ENCODE measurements at places on chromosomes 6 and 20. TPM values are rescaled to one million over a fixed set of nuclear protein-coding genes. Genes with fewer than 3 reads are reported as not detected.
A peak's percentile ranks its signal among the peaks of the same experiment; 100 is the strongest.

ARMH2 gene
- total RNA-seq = not detected

TIAM2 gene
- 3.6 TPM for total RNA-seq

RNF182 gene
- 22.8 TPM for total RNA-seq

PTCHD4 gene
- not detected for total RNA-seq

FAM83D gene
- 51.9 TPM for total RNA-seq

CGA gene
- total RNA-seq = not detected

SLC22A16 gene
- not detected for total RNA-seq

GRCh38 chr20:4073852-4074741, 58.7 kb upstream of the RNF24 start:
- H3K4me3 ChIP-seq = peak overlapping the region; percentile 11
- no peaks in the 10 kb centered on the region for H3K27me3 ChIP-seq
- H3K27ac ChIP-seq = peak overlapping the region; percentile 76
- no peak for DNase-seq

DNA sequence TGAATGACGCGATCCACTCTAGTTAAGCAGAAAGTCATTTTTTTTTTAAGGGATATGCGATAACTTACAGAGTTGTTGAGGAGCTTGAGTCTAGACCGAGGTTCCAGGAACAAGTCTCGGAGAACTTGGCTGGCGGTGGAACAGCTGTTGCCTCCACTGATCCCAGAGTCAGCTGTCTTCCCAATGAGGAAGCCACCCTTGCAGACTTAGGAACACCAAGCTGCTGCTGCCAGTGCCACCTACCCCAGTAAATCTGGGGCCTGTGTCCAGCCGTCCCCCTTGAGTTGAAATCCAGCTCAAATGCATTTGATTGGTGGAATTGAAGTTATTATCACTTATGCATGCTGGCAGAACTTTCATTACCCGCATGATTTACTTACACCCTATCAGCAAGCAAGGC, 6.7 kb downstream of the PFDN4 start:
- peaks cover 3% of the 10 kb centered on the region for H3K4me1 ChIP-seq
- no peak for DNase-seq
- no peaks in the 10 kb centered on the region for H3K27me3 ChIP-seq
- H3K36me3 ChIP-seq = peaks cover 53% of the 10 kb centered on the region
- no peak overlapping the region for H3K27ac ChIP-seq

GRCh38 chr6:130928158-130928912, 101.1 kb downstream of the SMLR1 start:
- H3K36me3 ChIP-seq = no peaks in the 10 kb centered on the region
- H3K27ac ChIP-seq = no peak overlapping the region
- no peak overlapping the region for H3K4me3 ChIP-seq
- no peaks in the 10 kb centered on the region for H3K27me3 ChIP-seq
- H3K4me1 ChIP-seq = no peaks in the 10 kb centered on the region

DNA sequence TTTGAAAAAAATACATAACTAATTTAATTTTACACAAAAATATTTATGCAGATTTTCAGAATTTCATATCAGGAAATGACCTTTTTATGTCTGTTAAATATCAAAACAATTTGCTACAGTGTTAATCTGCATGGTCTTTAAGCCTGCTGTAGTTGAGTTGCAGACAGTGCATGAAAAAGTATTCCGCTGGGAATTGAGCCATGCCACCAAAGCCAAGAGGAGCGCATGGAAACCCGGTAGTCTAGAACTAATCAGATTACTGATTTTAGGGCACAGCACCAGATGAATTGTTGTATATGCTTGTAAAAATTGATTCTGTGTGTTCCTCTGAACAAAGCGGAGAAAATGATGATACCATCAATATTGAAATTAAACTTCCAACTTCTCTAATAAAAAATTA, 34.3 kb upstream of the LAMP5 start:
- no peak overlapping the region for H3K27ac ChIP-seq
- H3K4me3 ChIP-seq = no peak overlapping the region
- DNase-seq = no peak
- no peaks in the 10 kb centered on the region for H3K4me1 ChIP-seq
- no peaks in the 10 kb centered on the region for H3K27me3 ChIP-seq

GRCh38 chr20:56004007-56004406, 1.3 kb downstream of the CBLN4 start:
- no peak overlapping the region for H3K4me3 ChIP-seq
- no peaks in the 10 kb centered on the region for H3K27me3 ChIP-seq
- no peaks in the 10 kb centered on the region for H3K36me3 ChIP-seq
- DNase-seq = no peak
- no peak overlapping the region for H3K27ac ChIP-seq

DNA sequence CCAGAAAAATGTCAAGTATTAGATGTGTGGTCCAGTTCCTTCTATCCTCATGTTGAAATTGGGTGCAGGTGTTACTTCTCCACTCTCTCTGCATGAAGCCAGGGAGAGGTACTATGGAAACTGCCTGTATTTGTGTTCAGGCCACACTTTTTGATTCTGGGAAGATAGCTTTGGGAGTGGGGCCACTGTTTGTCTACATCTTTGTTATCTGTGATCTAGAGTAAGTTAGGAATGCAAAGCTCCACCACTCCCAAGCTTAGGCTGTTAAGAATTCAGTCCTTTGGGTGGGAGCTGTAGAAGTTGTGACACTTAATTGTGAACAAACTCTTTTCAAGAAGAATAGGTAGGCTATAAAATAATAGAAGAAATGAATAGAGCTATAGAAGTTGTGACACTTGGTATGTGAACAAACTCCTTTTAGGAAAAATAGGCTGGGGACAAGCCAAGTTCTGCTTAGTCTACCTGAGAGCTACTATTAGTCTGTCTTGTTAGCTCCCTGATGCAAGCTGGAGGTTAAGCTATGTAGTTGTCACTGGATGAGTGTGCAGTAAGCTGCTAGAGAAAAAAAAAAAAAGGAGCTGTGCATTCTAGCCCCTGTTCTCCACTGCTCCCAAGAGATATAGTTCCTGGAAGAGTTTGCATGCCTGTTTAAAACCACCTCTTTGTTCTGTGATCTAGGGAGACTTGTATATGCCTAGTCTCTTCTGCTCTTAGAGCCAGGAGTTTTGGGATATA, 7.1 kb upstream of the GFRAL start:
- H3K27me3 ChIP-seq = no peaks in the 10 kb centered on the region
- H3K36me3 ChIP-seq = no peaks in the 10 kb centered on the region
- no peak for DNase-seq
- no peak overlapping the region for H3K4me3 ChIP-seq
- no peaks in the 10 kb centered on the region for H3K4me1 ChIP-seq

GRCh38 chr6:136728976-136729515, 63.2 kb downstream of the MAP3K5 start:
- H3K27ac ChIP-seq = no peak overlapping the region
- DNase-seq = no peak
- no peaks in the 10 kb centered on the region for H3K4me1 ChIP-seq
- H3K36me3 ChIP-seq = no peaks in the 10 kb centered on the region
- H3K27me3 ChIP-seq = no peaks in the 10 kb centered on the region

- no peaks in the 10 kb centered on the region for H3K4me1 ChIP-seq
- 0 out of 3 replicates have a peak, but pooled peaks cover 2% of the 10 kb centered on the region for H3K36me3 ChIP-seq
These were observed 47.9 kb downstream of the STK35 start for GRCh38 chr20:2149507-2149906.

Measured in K562 (cell line).